HAP-1 (cell line): ENCODE measurements at places on chromosomes 5 and 9.
A peak's percentile ranks its signal among the peaks of the same experiment; 100 is the strongest.

GRCh38 chr9:94083384-94083783 lies 880 bp upstream of the PTPDC1 start:
- peak; percentile 51 for DNase-seq

GRCh38 chr5:165881259-165881658 lies 2375.8 kb downstream of the MAT2B start:
- peak; percentile 34 for DNase-seq

DNA sequence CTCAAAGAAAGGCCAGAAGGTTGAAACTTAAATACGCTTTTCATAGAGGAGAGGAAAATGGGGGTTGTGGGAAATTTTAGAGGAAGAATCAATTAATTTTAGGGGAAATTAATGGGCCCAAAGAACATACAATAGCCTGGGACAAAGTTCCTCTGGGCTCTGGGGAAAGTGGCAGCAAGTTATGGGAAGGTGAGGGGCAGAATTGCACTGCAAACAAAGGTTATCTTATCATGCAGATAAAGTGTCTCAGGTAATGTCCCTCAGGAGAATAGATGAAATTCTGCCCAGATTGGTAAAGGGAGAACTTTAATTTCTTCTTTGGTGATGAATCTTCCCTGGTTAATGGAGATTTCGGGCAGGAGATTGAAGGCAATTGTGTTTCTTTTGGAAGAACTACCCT lies 326.1 kb upstream of the SLC24A2 start:
- no peak for DNase-seq

DNA sequence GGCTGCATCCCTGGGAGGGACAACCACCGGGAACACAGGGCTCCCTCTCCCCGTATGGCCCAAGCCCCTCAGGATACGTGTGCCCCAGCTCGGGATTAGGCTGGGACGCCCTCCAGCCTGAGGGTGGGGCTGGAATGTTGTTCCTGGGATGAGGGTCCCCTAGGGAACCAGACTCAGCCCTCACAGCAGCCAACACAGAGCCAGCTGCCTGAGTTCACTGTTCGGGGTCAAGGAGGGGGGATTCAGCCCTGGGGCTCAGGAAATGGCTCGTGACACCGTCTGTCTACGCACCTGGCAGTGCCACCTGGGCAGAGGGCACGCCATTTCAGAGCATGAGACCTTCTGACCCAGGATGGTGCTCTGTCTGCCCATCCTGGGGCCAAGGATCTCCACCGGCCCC lies 8.9 kb downstream of the RNF44 start:
- DNase-seq = no peak

- DNase-seq = no peak
These were observed 94.9 kb upstream of the SLC27A6 start for GRCh38 chr5:128870373-128870772.

DNA sequence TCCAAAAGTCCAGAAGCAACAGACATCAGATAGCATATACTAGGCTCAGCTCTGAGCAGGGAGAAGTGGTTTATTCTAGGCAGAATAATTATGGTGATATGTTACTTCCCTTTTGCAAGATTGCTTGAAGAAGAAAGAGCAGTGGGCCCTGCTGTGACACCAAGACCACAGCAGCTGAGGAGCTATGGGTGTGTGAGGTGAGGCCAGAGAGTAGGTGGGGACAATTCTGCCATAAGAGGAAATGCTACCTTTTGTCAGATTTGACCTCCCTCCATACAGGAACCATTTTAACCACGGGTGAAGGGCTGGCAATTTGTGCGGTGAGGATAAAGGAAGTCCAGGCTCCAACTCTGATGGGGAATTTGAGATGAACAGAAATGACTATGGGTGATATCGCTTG lies 51.3 kb downstream of the TNFSF15 start:
- DNase-seq = no peak

DNA sequence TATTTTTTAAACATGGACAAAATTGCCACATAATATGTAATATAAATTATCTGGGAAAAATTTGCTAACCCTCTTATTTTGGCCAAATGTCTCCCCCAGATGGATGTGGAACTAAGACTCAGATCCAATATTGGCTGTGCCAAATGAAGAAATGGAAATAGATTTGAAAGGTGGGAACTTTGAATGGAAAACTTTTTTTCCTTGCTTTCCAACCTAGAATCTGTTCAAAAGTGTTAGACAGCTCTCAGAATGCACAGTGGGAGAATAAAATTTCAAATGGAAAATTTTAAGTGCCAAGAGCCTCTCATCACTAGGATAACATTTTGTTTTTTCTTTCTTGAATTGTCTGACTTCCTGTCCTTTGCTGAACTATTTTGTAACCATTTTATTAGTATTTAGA lies 142.6 kb upstream of the GAS1 start:
- no peak for DNase-seq

GRCh38 chr5:174715804-174716203 lies 8.6 kb upstream of the MSX2 start:
- DNase-seq = no peak

DNA sequence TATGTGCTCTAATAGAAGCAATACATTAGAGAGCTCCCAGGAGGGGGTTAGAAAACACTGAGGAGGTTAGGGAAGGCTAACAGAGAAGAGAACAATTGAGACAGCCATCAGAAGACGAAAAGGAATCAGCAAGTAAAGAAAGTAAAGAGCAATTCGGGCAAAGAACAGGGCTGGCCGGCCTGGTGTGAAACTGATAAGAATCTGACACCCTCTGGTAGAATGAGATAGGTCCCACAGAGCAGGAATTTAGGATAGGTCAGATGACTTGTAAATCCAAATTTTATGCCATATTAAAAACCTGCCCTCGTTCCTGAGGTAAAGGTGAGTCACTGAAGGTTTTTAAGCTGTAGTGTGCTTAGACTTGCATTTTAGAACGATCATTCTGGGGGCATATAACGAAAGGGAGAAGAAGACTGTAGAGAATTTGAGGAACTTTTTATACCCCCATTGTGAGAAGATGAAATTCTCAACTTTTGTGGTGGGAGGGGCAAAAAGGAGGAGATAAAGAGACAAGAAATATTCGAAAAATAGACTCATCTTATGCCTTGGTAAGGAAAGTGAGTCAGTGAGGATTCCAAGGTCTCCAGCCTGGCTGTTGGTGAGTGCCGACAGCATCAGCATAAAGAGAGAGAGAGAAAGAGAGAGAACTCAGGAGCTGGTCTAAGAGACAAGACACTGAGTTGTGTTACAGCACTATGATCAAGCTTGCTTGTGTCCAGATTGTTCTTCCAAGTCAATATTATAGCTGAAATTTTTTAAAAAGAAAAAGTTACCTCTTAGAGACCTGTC lies 51.3 kb downstream of the TMEM167A start:
- DNase-seq = no peak

- DNase-seq = no peak
These were observed 26.0 kb upstream of the NKD2 start for GRCh38 chr5:982377-983237.

- no peak for DNase-seq
These were observed 124.1 kb upstream of the ACO1 start for GRCh38 chr9:32260151-32260862.

DNA sequence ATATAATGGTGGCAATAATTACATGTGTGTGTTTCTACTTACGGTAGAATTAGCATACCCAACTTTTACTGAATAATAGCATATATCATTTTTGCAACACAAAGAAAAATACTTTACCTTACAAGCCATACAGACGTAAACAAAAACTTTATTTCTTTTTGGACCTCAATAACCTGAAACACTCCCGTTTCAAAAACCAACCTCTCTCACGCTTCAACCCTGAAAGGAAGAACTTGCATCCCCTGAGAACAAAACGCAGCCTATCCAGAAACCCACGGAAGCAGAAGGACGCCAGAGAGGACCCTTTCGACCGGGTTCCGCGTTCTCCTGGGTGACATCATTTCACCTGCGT lies at the start of gene RNF38:
TSS of gene RNF38 (minus strand) at position 290 of the 352 bp plus-strand sequence. CDS start at position 129, 161 bp downstream.
- no peak for DNase-seq

- DNase-seq = peak; percentile 26
These were observed 158.7 kb downstream of the GNAQ start for GRCh38 chr9:77872863-77873262.

DNA sequence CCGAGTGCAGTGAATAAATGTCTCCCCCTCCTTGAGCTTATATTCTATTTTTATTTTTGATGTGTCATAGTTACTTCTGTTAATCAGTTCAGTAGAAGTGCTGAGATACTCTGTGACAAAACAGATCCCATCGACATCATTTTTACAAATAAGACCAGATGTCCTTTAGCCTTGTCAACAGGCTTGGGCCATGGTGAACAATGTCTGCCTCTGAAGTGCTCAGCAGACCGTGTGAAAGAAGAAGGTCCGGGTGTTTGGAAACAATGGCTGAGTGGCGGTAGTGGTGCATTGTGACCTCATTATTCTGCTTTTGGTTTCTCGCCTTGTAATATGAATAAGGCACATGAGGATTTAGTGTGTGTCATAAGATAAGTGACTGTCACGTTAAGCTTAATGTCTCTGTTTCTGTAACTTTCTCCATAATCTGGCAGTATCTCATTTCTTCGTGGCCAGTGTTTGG lies 71.2 kb downstream of the SYK start:
- DNase-seq = no peak

- no peak for DNase-seq
These were observed 131.0 kb upstream of the ASTN2 start for GRCh38 chr9:117545846-117546245.

DNA sequence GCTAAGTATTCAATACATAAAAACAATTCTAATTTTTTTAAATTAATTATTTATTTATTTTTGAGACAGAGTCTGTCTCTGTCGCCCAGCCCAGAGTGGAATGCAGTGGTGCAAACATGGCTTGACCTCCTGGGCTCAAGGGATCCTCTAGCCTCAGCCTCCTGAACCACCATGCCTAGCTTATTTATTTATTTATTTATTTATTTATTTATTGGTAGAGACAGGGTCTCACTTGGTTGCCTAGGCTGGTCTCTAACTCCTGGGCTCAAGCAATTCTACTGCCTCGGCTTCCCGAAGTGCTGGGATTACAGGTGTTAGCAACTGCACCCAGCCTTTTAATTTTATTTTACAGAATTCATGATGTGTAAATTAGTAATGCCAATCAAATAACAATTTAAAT lies 33.7 kb upstream of the ZFYVE16 start:
- DNase-seq = no peak

DNA sequence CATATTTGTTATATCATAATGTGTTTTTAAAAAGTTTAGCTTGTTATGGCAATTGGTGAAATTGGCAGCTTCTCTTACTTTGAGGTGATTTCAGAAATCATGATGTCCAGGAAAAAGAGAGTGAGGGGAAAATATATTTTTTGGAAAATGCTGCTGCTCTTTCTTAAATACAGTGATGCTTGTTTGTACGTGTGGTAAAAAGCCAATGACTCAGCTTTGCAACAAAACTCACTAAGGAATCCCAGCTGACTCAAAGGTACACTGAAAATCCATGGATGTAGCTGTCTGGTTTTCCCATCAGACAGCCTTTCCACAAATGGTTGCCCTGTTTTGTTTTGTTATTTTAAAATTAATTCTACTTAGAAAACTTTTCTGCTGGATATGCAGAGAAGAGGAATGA lies 306.4 kb upstream of the PAPPA start:
- DNase-seq = no peak

DNA sequence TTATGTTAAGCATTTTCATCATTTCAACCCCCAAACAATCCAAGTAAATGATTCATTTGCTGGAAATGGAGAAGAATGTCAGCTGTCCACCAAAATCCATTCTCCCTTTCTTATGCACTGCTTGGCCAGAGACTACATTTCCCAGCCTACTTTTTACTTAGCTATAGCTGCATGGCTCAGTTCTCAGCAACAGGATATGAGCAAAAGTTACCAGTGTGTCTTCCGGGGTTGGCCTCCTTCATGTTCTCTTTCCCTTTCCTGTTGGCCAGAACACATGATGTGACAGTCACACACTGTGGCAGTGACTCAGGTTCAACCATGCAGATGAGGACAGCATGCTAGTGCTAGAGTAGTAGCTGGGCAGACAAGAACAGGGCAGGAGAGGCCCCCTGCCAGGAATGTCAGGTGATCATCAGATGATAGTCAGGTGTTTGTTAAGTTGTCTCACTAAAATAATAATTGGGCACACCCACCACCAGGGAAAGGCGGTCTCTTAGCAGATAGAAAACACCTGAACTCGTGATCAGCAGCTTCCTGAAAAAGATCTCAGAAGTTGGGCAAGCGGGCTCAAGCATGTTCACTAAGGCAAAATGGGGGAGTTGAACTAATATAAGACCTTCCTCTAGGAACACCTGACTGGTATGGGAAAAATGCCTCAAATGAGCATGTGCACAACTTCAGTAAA lies 12.2 kb downstream of the GPR150 start:
- DNase-seq = no peak

DNA sequence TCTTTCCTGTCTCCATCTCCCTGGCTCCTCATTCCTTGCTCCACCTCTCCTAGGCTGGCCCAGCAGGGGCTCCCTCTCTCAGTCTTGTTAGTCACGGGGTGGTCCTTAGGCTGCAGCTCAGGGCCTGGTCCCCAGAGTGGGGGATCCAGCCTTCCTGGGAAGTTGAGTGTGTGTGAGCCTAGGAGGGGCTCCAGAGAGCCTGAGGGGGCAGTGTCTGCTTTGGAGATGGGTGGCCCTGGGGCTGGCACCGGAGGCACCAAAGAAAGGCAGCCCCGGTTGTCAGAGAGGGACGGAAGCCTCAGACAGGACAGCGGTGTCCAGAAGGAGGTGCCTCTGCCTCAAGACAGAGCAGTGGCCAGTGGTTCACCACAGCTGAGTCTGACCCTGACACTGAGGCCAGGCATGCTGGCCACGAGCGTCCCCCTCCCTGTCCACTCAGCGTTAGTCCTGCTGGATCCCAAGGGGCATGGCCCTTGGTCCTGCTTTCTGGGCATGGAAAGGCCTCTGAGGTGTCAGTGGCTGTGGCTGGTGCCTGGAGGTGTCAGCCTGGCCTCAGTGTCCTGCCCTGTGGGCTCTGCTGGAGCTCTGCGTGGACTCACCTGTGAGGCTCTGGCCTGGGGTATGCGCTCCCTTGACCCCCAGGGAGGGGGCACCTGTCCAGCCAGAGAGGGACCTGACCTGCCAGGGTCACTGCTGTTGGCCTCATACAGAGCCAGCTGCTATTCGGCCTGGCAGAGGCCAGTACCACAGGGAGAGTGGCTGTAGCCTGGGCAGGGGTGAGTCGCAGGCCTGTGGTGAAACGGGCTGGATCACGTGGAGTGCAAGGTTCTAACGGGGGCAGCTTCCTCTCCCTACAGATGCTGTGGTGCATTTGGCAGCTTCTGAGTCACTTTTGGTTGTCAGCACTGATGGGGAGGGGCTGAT lies 130.6 kb downstream of the CACNA1B start:
- no peak for DNase-seq

DNA sequence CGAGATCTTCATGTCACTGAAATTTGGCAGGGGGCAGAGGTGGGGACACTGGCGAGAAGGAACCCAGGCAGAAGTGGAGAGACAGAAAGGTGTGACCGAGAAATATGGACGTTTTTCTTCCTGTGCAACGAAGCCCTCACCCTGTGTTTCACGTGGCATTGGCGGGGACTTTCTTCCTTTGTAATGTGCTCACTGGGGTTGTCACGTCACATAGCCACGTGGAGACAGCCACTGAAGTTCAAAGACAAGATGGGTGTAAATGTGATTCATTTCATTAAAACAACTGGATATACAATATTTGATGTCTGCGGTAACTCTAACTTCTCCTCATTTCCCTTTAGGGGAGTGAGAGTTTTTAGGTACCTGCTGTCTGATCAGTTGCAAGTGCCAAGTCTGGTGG lies 225.7 kb downstream of the FSTL4 start:
- no peak for DNase-seq
